ENCODE measurements at places on chromosomes 16 and 17.
A peak's percentile ranks its signal among the peaks of the same experiment; 100 is the strongest.

DNA sequence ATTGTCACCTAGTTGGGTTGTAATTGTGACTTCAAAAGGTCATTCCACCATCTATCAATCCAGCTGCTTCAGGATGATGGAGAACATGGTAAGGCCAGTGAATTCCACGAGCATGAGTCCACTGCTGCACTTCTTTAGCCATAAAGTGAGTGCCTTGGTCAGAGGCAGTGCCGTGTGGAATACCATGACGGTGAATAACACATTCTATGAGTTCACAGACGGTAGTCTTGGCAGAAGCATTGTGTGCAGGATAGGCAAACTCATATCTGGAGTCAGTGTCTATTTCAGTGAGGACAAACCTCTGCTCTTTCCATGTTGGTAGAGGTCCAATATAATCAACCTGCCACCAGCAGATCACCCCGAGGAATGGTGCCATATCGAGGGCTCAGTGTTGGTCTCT lies 650.9 kb downstream of the KCNJ2 start:
- DNase-seq = peak; percentile 27

GRCh38 chr17:7915179-7915610 lies 894 bp downstream of the RNF227 start:
- peak; percentile 39 for DNase-seq

GRCh38 chr17:59669411-59669810 lies 37.8 kb downstream of the PTRH2 start:
- no peak for DNase-seq

DNA sequence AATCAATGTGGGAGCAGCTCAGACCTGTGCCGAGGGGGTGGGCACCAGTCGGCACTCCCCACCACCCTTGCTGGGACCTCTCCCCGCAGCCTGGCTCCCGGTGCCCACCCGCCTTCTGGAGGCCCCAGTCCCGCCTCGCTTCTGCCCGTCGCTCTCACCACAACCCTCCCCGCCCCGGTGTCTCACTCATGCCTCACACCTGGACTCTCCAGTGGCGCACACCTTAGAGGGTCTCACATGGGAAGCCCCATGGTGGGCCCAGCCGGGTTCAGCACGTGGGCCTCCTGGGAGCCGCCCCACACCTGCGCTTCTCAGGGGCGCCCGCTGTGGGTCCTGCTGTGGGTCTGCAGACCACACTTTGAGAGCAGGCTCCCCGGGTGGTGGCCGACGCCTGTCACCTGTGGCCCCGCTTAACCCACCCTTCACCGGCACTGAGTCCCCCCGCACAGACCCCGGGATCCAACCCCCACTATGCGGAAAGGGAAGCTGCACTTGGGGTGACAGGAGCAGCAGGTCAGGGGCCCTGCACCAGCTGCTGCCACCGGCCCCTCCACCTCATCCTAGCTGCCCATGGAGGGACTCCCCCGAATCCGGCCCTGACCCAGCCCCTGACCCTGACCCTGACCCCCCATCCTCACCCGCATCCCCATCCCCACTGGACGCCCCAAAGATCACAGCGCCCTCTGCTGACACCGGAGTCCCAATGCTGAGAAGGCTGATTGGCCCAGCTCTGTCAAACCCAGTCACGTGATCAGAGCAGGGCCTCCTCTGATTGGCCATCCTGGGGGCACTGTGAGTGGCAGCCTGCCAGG lies 27.4 kb upstream of the SLC38A10 start:
- peak; percentile 18 for DNase-seq

- DNase-seq = peak; percentile 37
These were observed 132.7 kb upstream of the HSBP1 start for GRCh38 chr16:83674931-83675535.

DNA sequence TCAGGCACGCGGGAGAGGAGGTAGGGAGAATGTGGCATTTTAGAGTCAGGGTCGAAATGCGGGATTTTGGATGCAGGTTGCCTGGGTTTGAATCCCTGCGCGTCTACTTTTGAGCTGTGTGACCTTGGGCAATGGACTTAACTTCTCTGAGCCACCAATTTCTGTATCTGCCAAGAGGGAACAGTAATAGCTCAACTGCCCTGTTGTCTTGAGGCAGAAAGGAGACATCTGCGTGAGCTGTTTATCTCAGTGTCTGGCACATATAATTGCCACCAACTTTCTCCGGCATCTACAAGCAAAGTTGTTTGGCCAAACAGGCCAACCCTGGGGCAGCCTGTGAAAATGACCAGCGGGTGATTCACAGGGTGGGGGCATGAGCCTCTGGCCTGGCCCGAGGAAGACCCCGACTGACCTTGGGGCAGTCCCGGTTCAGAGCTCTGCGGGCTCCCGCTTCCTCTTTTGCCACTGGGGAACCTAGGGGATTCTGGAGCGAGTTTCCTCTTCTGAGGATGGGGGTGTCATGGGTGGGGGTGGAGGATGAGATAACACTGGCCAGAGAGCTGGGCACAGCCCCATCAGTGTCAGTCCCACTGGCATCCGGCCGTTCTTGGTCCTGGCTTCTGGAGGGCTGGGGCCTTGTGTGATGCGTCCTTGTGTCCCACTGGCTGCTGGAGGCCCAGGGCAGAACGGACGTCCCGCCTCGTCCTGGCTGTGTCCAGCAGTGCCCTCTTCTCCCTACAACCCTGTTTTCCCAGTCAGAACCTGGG lies 1.3 kb downstream of the SNN start:
- DNase-seq = no peak

DNA sequence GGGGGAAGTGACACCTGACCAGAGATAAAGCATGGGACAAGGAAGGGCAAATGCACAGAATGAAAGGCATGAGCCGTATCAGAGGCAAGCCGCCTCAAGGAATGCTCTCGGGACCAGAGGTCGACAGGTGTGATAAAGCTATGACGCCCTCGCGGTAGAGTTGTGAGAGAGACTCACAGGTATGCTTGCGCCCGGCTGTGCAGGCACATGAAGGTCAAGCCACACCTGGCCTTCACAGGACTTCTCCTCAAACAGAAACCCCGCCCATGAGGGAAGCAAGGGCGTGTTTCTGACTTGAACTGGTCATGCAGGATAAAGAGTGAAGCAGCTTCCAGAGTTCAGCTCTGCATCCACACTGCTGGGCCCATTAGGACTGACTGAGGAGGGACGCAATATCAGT lies 7.8 kb downstream of the NCBP3 start:
- no peak for DNase-seq

DNA sequence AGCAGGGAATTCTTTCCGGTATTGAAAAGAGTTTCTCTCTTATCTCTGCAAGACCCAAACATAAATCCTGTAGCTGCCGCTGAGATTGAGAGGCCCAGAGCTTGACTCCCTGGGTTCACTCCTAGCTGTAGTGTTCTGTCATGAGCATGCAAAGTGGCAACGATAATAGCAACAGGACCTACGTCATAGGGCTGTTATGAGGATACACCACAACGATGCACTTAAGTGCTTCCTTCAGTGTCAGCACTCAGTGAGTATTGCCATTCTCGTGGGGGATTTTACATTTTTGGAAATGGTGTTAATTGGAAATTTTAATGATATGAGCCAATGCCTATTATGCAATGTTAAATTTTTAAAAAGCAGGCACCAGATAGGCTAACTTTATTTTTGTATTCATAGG lies 199.8 kb downstream of the CYLD start:
- no peak for DNase-seq

DNA sequence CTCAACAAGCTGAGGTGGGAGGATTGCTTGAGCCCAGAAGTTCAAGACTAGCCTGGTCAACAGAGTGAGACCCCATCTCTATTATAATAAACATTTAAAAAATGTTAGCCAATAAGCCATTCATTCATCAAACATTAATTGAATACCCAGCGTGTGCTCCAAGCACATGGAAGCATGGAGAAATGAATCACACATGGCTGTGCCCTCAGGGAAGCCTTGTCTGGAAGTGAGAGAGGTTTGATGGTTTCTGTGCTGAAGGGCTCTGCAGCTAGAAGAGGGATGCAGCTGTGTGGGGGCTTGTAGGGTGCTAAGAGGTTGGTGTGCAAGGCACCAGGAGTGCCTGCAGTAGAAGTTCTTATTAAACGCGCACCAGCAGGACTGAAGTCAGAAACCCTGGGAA lies 11.2 kb downstream of the CYB5D2 start:
- no peak for DNase-seq

DNA sequence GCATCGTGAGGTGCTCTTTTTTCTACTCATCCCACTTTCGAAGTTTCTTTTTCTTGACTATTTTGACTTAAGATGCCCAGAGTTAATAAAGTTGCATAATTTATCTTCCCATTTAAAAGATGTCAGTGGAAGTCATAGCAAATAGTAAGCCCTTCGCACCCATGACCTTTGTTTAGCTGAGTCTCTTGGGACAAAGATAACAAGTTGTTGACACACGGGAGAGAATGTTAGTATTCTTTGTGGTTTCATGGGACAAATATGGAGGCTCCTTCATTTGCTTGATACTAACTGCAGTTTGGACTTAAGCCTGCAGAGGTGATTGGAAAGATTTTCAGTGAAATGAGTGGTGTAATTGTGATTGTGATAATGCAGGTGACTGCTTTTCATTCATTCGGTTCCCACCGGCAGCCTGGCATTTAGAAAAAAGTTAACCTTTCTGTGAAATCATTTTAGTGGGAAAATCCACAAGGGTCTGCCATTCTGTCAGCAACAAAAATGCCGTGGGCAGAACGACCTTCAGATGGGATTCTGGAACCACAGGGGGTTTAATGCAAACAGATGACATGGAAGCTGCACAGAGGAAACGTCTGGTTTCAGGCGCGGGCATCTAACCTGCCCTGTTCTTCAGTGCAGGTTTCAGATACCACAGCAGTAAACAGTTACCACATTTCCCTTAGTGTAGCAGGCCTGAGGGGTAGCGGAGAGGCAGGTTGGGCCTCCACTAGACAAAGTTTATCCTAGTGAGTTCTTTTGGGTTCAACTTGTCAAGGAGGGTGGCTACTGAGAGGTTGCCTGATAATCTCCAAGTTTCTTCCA lies 123.0 kb downstream of the RPTOR start:
- no peak for DNase-seq

GRCh38 chr17:80930335-80931279 lies 61.0 kb upstream of the CHMP6 start:
- no peak for DNase-seq

DNA sequence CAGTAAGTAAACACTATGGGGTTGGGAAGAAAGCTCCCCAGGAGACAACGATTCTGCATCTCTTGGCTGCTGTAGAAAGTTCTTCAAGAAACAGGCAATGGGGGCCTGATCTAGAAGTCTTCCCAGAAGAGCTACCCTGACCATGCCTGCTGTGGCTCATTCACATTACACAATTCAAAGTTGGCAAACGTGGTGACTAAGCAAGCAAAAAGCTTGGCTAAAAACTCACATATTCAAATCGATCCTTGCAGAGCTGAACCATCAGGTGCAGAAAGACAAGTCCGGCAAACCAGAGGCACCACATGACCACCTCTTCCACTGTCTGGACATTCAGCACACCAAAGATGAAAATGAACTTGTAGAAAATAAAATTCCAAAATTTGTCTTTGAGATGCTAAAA lies 16.1 kb downstream of the AMFR start:
- DNase-seq = no peak

GRCh38 chr16:2520784-2521531 lies 787 bp downstream of the AMDHD2 start:
- no peak for DNase-seq

DNA sequence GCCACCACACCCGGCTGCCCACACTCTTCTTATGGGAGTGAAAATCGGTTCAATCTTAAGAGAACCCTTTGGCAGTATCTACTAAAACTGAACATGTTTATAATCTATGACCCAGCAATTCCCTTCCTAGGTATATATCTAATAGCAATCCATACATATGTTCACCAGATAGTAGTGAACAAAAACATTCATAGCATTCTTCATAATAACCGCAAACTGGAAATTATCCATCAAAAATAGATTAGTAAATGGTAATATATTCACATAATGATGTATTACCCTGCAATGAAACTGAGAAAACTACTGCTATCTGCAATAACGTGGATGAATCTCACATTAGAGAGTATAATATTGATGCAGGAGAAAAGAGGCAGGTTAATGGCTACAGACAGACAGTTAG lies 23.1 kb downstream of the COPRS start:
- peak; percentile 88 for DNase-seq

DNA sequence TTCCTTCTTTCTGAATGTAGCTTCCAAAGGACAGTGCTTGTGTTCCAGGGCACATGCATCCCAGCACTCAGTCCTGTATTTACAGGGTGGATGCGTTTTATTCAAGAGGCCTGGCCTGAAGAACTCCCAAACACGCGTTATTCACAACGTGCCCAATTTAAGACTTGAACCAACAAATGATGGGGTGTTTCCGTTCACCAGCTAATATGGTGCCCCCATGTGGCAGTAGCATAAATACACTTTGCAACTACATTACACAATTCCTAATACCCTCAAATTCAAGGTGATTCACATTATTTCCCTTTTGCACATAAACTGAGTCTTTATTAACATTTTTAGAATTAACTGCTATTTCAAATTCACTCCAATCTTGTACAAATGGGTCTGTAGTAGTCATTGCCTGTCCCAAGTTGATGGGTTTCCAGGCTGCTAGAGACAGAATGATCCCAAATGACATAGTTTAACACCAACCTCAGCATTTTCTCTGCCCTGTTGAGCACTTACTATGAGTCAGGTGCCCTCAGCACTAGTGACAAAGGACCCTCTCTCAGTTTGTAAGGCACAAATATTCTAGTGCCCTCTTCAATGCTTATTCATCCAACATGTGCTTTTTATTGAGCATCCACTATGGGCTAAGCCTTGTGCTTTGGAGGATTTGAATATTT lies 26.9 kb downstream of the HSD17B2 start:
- peak; percentile 40 for DNase-seq

DNA sequence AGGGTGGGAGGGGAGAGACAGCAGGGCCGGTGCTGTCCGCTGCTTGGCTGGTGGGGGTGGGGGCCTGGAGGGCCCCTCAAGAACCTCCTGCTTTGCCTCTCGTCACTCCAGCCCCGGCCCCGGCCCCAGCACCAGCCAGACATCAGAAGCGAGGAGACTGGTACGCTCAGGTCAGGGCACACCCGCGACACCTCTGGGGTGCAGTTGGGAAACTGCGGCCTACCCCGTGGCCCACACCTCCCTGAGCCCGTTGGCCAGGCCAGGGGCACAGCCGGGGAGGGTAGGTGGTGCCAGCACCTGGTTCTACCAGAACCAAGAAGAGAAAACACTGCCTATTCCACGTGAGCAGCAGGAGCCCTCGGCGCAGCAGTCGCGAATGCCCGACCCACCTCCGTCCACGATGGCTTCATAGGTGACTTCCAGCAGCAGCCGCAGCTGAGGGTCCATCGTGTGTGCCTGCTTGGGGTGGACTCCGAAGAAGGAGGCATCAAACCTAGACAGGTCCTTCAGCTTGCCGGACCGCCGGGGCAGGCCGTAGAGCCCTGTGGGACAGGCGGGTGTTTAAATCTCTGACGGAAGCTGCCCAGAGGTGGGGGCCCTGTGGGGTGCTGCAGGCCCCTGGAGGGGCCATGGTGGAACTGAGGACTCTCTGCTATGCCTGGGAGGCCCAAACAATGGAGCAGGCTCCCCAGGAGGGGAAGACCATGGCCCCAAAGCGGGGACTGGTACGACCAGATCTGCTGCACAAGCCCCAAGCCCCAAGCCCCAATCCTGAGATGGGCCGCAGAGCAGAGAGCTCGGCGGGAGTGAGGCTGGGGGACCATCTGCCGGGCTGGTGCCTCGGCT lies 2.9 kb downstream of the FASN start:
- no peak for DNase-seq

GRCh38 chr17:37770631-37771518 lies 26.0 kb upstream of the HNF1B start:
- DNase-seq = peak; percentile 67

- no peak for DNase-seq
These were observed 24.6 kb upstream of the PABPN1L start for GRCh38 chr16:88891083-88891482.

All from fibroblast of upper back skin (primary cell).